Right lung (tissue), 10 donors: ENCODE measurements at places on chromosomes 2 and 18. TPM values are rescaled to one million over a fixed set of nuclear protein-coding genes. Genes with fewer than 3 reads are reported as not detected.

MAB21L4 gene
- polyA plus RNA-seq, result 1.2 TPM

CLEC4F gene
- 0.05 TPM for polyA plus RNA-seq

KIF1A gene
- 2.2 TPM for polyA plus RNA-seq

DLGAP1 gene
- 1.8 TPM for polyA plus RNA-seq

PRSS56 gene
- not detected for polyA plus RNA-seq

LOXL3 gene
- polyA plus RNA-seq, result 9.9 TPM

AMER3 gene
- 0.06 TPM for polyA plus RNA-seq

SGPP2 gene
- polyA plus RNA-seq, result 4.3 TPM

KYNU gene
- 0.64 TPM for polyA plus RNA-seq

RPRM gene
- 1.3 TPM for polyA plus RNA-seq

CNNM3 gene
- 34.9 TPM for polyA plus RNA-seq

PAPOLG gene
- polyA plus RNA-seq, result 25.2 TPM

DRC1 gene
- polyA plus RNA-seq, result 8.5 TPM

CRACDL gene
- 7.2 TPM for polyA plus RNA-seq

CCDC121 gene
- polyA plus RNA-seq, result 13.1 TPM

CYTIP gene
- 1.9 TPM for polyA plus RNA-seq

REG3G gene
- polyA plus RNA-seq, result not detected

NOSTRIN gene
- 39.8 TPM for polyA plus RNA-seq

TSPYL6 gene
- 0.10 TPM for polyA plus RNA-seq

C2orf15 gene
- polyA plus RNA-seq, result 8.2 TPM

LDAH gene
- 27.3 TPM for polyA plus RNA-seq

RAB3GAP1 gene
- 66.2 TPM for polyA plus RNA-seq

TRABD2A gene
- 14.0 TPM for polyA plus RNA-seq

AKAIN1 gene
- not detected for polyA plus RNA-seq

ZAP70 gene
- 1.8 TPM for polyA plus RNA-seq

TYW5 gene
- 11.6 TPM for polyA plus RNA-seq

TMEM17 gene
- polyA plus RNA-seq, result 5.0 TPM

ALK gene
- 0.16 TPM for polyA plus RNA-seq

DSG3 gene
- not detected for polyA plus RNA-seq

SUMO1 gene
- 198 TPM for polyA plus RNA-seq

DARS1 gene
- 143 TPM for polyA plus RNA-seq

CRYBA2 gene
- polyA plus RNA-seq, result not detected

GALNT14 gene
- polyA plus RNA-seq, result 5.6 TPM

RPL37A gene
- polyA plus RNA-seq, result 2,862 TPM

SNED1 gene
- polyA plus RNA-seq, result 54.9 TPM

RESP18 gene
- not detected for polyA plus RNA-seq

UGT1A5 gene
- not detected for polyA plus RNA-seq

SLC30A3 gene
- 0.61 TPM for polyA plus RNA-seq
